ENCODE measurements at places on chromosomes 7 and 10. TPM values are rescaled to one million over a fixed set of nuclear protein-coding genes. Genes with fewer than 3 reads are reported as not detected.

DNA sequence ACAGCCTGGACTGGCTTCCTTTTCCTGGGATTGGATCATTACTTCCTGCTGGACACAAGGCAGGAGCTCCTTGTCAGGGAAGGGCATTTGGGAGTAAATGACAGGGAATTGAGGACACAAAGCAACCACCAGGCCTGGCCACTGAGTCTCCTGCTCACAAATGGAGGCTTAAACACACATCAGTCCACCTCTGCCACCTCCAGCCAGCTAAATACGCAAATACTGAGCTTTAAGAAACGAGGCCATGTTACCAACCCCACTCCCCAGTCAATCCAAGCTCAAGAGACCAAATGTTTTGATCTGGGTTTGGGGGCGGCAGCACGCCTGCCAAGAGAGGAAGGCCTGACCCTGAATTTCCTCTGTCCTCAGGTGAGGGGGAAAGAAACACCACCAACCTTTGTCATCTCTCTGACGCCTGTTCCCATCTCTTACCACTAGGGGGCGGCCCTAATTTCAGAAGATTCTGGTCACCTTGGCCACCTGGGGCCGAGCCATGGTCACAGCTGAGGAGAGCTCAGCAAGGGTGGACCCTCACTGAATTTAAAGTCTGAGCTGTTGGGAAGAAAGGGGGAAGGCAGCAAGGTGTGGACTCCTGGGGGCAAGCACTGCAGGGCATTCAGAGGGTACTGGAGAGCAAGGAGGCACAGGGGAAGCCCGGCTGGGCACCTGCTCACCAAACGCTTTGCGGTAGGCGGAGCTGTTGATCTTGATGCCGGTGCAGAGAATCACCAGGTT, 16.5 kb downstream of the AIFM2 start:
- H3K27ac ChIP-seq, result no peak overlapping the region
- H3K4me3 ChIP-seq, result no peak overlapping the region
- H3K27me3 ChIP-seq, result no peaks in the 10 kb centered on the region
- no peaks in the 10 kb centered on the region for H3K4me1 ChIP-seq

The VWDE gene
- 8.6 TPM for total RNA-seq

The IFIT1 gene
- 8.4 TPM for total RNA-seq

- no peak for DNase-seq
- H3K36me3 ChIP-seq, result no peaks in the 10 kb centered on the region
- no peak overlapping the region for H3K4me3 ChIP-seq
Measured at GRCh38 chr7:55065079-55065478, 46.3 kb downstream of the EGFR start.

DNA sequence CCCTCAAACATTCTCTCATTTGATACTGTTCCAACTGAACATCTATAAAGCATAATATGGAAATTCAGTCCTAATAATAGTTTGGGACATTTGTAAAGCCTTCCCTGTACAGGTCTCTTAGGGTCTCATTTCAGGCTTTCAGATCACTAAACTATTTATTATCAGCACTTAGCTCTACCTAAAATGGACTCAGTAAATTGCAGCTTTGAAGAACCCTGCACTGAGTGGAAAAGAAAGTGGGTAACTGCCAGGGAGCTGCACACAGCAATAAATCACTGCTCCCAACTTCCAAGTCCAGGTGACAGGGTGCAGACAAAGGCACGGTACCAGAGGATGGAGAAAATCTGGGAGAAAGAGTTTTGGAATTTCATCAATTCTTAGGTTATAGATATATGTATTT, 164.9 kb upstream of the AOAH start:
- no peaks in the 10 kb centered on the region for H3K36me3 ChIP-seq
- H3K4me1 ChIP-seq, result no peaks in the 10 kb centered on the region
- no peak for DNase-seq
- H3K27me3 ChIP-seq, result no peaks in the 10 kb centered on the region
- H3K4me3 ChIP-seq, result no peak overlapping the region
